ENCODE measurements at places on chromosomes 1 and 21.

- DNase-seq: no peak
Measured at GRCh38 chr1:158942490-158942889, 11.1 kb downstream of the PYHIN1 start.

GRCh38 chr1:1090424-1091343 is 16.6 kb upstream of the RNF223 start:
- peak; percentile 23 for DNase-seq

GRCh38 chr1:26791148-26791547 is 3.4 kb downstream of the PIGV start:
- no peak for DNase-seq

GRCh38 chr1:221016751-221017150 is 137.5 kb downstream of the HLX start:
- no peak for DNase-seq

DNA sequence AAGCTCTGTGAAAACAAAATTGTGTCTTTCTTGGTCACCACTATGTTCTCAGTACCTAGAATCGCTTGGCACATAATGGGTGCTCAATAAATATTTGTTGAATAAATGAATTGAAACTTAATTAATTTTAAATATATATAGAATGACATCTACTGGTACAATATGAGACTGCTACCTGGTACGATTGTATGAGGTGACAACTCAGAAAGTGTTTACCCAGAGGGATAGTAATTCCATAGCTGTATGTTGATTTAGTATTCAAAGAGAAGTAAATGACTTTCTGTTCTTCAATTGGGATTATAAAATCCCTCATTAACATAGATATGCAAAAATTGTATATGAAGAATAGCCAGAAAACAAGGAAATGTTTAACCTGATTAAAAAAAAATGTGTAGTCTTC is 128.7 kb downstream of the RPS6KC1 start:
- DNase-seq: no peak

DNA sequence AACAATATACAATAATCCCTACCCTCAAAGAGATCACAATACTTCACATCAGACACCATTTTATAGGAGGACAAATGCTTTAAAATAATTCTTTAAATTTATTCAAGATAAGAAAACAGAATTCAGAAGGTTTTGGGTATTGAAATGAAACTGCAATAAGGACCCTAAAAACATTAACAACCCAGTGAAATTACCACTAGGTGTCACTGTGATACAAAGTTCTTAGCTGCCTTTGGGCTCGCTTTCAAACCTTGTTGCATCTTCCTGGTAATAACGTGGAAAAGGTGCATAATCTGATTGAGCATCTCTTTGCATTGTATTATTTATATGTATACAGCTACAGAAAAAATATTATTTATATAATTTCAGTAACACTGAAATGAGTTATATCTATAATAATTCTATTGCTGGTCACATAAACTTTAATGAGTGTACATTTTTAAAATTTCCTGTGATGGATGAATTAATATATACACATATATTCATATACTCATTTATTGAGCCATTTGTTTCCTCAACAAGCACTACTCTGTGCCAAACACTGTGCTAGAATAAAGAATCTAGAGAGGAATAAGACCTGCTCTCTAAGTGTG is 185.2 kb downstream of the FAF1 start:
- peak; percentile 49 for DNase-seq

GRCh38 chr1:19507516-19507915 is 22.2 kb upstream of the CAPZB start:
- no peak for DNase-seq

- no peak for DNase-seq
Measured at GRCh38 chr1:162329826-162330225, 46.8 kb downstream of the SPATA46 start.

DNA sequence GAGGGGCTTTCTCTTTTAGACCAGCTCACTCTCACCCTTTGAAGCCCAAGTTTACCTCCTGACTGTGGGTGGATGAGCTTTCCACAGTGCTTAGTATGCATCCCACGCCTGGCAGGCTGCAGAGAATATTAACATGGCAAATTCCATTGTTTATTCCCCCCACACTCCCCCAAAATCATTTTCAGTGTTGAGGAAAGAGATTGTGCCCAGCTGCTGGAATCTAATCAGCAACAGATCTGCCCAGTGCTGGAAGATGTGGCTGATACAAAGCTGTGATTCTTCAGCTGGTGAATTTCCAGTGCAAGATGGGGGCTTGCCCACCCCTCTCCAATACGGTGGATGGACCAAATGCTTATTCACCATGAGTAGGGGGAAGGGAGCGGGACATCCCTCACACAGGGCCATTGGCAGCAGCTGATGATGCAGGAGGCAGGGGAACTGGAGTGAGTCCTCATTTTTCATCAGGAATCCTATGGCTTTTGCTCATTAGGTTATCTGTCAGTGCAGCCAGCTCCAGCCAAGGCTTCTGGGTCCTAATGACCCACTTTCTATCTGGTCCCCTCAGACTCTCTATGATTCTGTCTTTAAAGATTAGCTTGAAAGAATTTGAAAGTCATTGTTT is 39.7 kb upstream of the KCNA3 start:
- DNase-seq: no peak

DNA sequence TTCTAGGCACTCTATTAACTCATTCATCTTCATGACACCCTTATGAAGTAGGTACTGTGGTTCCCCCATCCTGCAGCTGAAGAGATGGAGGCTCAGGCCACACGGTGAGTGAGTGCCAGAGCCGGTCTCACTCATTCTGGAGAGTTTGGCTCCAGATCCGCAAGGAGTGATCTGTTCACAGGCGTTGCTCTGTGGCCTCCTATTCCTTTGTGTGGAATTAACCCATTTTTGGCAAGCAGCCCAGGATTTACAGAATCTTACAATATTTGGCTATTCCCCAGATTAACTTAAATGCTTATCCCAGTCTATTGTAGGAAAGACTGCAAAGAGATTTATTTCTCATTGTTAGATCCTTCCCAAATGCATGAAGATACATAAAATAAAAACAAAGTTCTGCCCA is 29.6 kb downstream of the KIAA0040 start:
- no peak for DNase-seq

- no peak for DNase-seq
Measured at GRCh38 chr1:151975311-151976014, 18.2 kb downstream of the S100A10 start.

DNA sequence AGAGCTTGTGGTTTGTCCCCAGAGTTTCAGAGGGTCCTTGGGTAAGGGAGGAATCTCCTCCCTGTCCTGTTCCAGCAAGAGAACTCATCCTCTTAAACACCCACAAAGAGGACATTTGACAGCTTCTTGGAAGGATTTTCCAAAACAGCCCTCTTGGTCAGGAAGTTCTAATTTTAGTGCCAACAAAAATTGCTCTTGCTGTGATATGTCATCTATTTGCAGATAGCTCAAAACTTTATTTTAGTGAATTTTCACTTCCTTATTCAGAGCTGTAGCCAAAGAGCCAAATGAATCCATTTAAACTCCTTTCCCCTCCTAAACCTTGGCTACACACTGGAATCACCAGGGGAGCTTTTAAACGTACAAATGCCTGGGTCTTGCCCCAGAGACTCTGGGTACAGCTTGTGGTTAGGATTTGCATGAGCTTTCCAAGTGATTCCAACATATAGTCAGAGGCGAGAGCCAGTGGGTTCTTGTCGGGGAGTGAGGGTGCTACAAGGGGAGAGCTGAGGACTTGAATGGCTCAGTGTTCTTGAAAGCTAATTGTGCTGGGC is 11.8 kb upstream of the RASSF5 start:
- DNase-seq: no peak

- no peak for DNase-seq
Measured at GRCh38 chr21:14736672-14737071, 190.6 kb upstream of the SAMSN1 start.

GRCh38 chr1:103489935-103490334 is 35.6 kb upstream of the RNPC3 start:
- no peak for DNase-seq

DNA sequence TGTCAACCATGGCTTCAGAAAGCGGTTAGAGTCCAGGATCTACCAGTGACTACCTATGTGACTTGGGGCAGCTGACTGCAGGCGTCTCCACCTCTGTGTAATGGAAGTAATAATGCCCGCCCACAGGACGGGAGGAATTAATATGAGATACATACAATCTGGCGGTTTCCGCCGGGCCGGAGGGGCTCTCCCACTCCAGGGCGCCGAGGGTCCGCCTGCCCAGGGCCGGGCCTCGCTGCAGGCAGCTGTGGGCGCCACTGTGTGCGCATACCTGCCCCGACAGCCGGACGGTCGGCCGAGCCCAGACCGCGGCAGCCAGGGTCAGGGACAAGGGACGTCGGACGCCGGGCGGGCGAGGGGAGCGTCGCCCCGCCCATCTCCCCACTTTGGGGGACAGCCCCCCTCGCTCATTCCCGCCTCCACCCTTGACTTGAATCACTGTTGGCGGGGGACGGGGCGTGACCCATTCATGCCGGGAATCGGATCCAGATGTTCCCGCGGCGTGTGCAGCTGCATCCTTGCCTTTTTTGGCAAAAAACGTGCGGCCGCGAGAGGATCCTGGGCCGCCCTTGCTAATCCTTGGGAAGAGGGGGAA is 6.0 kb upstream of the SF3A3 start:
- no peak for DNase-seq

Data from CD4-positive, alpha-beta T cell (primary cell).